Stimulated activated CD8-positive, alpha-beta memory T cell treated with anti-CD3 and anti-CD28 coated beads, Interleukin-15, amount 100 ng/mL, for 4 hours (primary cell): ENCODE measurements at places on chromosomes 12 and 14.

DNA sequence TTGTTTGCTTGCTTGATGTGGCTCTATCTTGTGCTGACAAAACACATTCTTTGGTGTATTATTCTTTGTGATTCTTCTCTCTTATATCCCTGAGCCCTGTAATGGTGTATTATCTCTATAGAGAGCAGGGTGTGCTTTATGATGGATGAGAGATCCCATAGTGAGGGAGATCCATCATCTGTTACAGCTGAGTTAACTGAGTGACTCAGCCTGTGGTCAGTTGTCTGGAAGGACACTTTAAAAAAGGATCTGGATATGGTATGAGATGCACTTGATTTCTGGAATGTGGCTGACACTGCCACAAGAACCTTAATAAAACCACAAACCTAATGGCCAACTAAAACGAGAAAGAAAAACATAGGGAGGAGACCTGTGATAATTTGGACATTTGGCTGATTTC lies 461.4 kb upstream of the SYT1 start:
- DNase-seq, result no peak

DNA sequence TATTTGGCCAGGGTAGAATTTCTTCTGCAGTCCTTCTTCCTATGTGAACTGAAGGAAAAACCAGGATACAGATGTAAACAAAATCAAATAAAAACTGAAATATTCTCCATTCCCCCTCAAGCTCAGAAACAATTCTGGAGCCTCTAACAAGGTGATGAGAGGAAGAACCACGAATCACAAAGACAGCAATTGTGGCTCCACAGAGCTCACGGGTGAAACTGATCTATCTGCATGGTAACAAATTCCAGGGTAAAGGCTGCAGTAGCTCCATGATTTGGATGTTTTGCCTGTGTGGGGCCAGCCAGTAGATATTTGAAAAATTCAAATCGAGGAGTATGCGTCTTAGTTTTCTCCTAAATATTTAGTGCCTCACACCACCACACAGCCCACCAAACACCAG lies 10.6 kb downstream of the GRIN2B start:
- DNase-seq, result no peak

- no peak for DNase-seq
These were observed 138.8 kb upstream of the HMGA2 start for GRCh38 chr12:65685514-65685913.

- DNase-seq, result no peak
These were observed 33.6 kb downstream of the UBR7 start for GRCh38 chr14:93240678-93241000.

DNA sequence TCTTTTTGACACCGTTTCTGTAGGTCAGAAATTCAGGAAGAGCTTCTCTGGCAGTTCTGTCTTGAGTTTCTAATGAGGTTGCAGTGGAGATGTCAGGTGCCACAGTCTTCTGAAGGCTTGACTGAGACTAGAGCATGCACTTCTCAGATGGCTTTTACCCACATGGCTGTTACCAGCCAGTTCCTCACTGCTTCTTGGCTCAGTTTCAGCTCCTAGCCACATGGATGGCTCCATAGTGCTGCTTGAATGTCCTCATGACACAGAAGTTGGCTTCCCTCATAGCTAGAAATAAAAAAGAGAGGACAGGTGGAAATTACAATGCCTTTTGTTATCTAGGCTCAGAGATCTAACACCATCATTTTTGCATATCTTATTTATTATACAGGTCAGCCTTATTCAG lies 38.1 kb upstream of the SLC2A13 start:
- no peak for DNase-seq

DNA sequence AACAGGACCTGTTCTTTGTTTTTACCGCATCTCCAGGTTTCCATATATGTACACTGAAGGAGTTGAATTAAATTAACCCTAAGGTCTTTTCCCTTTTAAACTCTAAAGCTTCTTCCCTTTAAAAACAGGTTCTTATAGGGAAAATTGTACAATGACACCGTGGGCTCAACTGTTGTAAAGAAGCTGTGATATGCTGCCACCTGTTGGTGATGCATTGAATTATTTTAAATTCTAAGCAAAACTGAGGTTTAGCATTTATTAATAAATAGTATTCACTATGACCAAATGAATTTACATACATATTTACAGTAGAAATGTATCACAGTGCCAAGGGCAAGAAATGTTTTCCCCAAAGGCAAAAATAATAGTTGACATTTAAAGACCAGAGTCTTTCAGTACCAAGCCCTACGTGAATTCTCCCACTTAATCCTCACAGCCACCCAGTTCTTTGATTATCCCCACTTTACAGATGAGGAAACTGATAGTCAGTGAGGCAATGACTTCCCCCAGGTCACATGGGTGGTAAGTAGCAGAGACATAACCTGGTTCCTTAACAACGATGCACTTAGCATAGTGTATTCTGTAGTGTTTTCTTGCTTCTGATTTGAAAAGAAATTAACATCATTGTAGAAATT lies 35.7 kb upstream of the TMEM263 start:
- DNase-seq, result no peak

- DNase-seq, result no peak
These were observed 353.9 kb downstream of the GRIN2B start for GRCh38 chr12:13627536-13627935.

- no peak for DNase-seq
These were observed 154.4 kb downstream of the GPHN start for GRCh38 chr14:66662374-66662773.

DNA sequence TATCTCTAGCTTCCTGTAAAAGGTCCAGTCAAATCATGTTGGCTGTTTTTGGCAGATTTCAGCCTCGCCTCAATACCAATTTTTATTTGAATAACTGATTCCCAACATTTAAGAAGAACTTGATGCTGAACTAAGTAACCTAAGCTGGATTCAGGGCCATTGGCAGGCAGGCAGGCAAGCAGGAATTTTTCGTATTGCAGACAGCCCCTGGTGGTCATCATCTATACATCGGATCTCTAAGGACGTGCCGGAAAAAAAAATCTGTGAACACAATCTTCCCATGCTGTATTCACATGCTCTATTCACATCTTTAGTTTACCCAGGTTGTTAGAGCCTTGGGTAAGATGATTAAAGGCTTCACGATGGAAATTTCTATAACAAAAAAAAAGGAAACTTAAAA lies 7.0 kb downstream of the VCPKMT start:
- DNase-seq, result no peak

DNA sequence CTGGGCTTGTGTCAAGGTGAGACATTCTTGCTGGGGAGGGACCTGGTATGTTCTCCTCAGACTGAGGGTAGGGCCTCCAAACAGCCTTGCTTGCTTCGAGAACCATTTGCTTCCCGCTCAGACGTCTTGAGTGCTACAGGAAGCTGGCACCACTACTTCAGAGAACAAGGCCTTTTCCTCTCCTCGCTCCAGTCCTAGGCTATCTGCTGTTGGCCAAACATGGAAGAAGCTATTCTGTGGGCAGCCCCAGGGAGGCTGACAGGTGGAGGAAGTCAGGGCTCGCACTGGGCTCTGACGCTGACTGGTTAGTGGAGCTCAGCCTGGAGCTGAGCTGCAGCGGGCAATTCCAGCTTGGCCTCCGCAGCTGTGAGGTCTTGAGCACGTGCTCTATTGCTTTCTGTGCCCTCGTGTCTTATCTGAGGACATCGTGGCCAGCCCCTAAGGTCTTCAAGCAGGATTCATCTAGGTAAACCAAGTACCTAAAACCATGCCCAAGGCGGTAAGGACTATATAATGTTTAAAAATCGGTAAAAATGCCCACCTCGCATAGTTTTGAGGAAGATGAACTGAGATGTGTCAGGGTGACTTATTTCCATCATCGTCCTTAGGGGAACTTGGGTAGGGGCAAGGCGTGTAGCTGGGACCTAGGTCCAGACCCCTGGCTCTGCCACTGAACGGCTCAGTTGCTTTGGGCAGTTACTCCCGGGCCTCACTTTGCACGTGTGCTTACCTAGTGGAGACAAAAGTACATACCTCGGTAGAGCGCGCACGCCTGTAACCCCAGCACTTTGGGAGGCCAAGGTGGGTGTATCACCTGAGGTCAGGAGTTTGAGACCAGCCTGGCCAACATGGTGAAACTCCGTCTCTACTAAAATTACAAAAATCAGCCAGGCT lies 4.3 kb downstream of the GAPDH start:
- no peak for DNase-seq

DNA sequence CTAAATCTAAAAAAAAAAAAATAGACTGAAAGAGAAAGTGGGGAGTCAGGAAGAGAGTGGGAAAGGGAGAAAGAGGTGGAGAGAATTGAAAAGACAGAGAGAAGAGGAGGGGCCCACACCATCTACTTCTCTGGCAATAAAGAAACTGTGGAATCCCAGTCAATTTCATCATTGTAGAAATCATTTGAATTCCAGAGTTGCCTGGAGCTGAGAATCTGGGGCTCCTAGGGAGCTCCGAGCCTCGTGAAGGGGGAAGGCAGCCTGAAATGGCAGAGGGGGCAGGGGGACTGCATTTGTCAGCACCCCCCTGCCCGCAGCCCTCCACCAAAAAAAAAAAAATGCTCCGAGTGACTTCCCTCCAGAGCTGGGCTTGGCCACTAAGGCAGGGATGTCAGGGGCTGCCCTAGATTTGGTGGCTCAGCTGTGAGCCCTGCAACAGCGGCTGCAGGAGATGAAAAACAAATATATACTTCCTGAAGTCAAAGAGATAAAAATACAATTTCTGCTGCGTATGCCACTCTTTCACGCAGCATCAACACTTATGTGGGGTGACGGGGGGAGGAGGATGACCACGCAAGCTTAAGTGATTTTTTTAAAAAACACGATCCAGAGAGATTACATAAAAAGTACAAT lies 80.5 kb downstream of the BCL11B start:
- DNase-seq, result no peak

DNA sequence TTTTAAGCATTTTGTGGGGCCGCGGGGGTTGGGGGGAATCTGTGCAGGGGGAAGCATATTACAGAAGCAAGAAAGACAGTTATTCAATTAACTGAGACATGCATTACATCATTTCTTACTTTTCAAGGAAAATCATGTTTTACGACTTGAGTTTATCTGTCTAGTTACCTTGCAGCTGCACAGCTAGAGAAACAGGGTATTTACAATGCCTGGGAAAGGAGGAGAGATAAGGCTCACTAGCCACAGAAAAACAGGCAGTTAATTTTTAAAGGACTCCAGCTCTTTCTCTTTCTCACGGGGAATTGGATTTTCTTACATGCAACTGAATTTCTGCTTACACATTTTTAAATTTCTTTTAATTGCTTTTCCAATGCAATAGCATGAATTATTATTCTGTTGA lies 22.2 kb downstream of the FCF1 start:
- DNase-seq, result no peak

GRCh38 chr14:61802010-61802568 lies 39.9 kb downstream of the SNAPC1 start:
- no peak for DNase-seq

- no peak for DNase-seq
These were observed 27.8 kb upstream of the SLC38A2 start for GRCh38 chr12:46400406-46400805.

DNA sequence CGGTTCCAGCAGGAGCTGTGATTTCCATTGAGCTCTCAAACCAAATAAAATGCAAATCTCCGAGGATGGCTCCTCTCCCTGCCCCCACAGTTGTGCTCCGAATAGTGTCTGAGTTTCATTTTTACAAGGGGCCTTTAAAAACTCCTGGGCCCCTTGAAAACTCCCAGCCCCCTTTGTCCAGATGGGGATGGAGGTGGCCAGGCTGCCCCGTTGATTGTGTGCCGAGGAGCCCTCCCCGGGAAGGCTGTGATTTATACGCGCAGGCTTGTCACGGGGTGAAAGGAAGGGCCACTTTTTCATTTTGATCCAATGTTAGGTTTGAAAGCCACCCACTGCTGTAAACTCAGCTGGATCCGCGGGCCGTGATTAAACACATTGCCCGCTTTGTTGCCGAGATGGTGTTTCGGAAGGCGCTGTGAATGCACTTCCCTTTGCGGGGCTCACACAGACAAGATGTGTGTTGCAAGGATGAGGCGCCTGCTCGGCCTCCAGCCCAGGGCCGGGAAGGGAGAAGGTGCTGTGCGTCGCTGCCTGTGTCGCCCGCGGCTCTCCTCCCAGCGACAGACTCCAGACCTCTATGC lies 98.8 kb downstream of the TMEM132C start:
- no peak for DNase-seq

DNA sequence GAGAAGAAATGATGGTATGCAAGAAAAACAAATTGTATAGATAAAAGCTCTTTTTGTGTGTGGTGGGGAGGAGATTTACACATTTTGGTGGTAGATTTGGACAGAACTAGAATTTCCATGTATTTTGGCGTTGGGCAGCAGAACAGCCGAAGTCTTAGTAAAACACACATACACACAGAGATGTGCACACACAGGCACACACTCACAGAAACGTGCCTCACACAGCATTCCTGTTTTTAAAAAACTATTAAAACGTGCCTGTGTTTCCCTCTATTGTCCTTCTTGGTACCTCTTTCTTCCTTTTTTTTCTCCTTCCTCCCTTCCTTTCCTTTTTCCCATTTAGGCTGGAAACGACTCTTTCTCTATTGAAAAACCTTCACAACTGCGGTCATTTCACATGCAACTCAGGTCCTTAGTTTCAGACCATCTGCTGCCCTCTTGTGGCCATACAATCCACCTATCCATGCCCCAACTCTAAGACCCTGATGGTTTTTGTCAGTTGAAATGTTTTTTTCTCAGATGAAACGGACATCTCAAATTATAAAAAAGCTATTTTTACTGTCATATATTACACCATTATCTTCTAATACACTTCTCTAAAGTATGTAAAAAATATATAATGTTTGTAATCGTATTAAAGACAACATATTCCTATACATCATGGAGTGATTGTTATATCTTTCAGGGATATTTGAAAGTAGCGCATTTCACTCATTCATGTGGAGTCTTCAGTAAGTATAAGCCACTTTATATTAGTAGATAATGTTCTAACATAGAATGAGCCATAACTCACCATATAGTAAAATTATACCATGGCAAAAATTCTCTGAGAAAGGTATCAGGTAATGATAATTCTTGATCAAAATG lies 386.7 kb upstream of the NOVA1 start:
- DNase-seq, result no peak

- DNase-seq, result no peak
These were observed 57.3 kb downstream of the GALNT16 start for GRCh38 chr14:69317102-69317755.

GRCh38 chr12:102061096-102061559 lies 663 bp downstream of the WASHC3 start:
- DNase-seq, result no peak

DNA sequence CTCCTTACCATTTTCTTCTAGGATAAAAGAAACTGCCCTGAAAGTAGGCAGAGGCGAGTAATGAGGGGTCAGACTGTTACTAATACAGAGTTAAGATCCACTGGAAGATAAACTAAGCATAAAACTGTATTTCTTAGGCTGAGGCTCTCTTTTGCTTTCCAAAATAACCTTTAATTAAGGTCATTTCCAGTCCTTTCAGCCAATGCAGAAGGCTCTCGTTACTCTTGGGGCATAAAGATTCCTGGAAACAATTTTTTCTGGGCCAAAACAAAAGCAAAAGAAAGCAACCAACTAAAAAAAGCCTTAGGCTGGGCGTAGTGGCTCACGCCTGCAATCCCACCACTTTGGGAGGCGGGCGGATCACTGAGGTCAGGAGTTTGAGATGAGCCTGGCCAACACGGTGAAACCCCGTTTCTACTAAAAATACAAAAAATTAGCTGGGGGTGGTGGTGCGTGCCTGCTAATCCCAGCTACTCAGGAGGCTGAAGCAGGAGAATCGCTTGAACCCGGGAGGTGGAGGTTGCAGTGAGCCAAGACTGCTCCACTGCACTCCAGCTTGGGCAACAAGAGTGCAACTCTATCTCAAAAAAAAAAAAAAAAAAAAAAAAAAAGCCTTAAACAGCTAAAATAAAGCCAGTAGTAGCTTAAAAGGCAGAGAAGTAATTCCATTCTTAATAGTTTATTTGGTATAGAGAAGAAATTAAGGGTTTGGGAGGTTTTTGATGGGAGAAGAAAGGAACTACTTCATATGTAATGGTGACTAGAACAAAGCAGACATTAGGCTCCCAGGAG lies 68.9 kb upstream of the STAC3 start:
- DNase-seq, result no peak
